ENCODE measurements at places on chromosomes 5 and 9.

GRCh38 chr9:115063058-115063845 lies 54.7 kb downstream of the TNC start:
- DNase-seq = no peak

DNA sequence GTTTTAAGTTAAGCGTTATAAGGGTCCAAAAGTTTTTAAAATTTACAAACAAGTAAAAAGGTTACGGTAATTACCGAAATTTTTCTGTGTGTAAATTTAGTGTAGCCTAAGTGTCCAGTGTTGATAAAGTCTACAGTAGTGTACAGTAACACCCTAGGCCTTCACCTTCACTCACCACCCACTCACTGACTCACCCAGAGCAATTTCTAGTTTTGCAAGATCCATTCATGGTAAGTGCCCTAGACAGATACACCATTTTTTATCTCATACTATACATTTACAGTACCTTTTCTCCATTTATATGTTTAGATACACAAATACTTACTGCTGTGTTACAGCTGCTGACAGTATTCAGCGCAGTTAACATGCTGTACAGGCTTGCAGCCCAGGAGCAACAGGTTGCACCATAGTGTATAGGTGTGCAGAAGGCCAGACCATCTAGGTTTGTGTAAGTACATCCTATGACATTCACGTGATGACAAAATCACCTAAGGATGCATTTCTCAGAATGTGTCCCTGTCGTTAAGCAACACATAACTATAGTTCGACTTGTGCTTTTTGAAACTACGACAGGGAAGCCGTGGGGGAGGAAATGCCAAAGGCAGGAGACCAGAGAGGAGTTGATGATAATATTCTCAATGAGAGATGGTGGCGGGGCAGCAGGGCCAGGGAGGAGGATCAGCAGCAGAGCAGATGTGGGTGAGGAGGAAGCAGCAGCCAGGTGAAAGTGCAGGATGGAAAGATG lies 48.6 kb downstream of the PSMB7 start:
- DNase-seq = no peak

GRCh38 chr5:174074369-174074768 lies 28.9 kb downstream of the NSG2 start:
- no peak for DNase-seq

GRCh38 chr5:124343451-124343867 lies 403.0 kb downstream of the ZNF608 start:
- no peak for DNase-seq

DNA sequence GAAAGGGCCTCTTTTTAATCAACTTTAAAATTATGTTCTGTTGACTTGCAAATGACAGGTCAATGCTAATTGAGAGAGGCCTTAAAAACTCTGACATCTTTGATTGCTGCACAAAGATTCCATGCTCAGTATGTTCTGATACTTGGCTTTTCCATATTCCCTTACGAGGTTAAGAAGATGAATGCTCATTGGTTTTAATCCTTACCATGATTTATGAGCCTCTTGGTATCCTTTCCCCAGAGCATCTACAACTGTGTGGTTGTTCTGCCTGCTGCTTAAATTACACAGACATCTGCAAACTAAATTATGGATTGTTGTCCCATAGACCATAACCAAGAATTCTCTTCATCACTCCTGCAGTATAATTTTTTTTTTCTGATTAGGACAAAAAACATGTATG lies 352.6 kb downstream of the CDH12 start:
- DNase-seq = no peak

DNA sequence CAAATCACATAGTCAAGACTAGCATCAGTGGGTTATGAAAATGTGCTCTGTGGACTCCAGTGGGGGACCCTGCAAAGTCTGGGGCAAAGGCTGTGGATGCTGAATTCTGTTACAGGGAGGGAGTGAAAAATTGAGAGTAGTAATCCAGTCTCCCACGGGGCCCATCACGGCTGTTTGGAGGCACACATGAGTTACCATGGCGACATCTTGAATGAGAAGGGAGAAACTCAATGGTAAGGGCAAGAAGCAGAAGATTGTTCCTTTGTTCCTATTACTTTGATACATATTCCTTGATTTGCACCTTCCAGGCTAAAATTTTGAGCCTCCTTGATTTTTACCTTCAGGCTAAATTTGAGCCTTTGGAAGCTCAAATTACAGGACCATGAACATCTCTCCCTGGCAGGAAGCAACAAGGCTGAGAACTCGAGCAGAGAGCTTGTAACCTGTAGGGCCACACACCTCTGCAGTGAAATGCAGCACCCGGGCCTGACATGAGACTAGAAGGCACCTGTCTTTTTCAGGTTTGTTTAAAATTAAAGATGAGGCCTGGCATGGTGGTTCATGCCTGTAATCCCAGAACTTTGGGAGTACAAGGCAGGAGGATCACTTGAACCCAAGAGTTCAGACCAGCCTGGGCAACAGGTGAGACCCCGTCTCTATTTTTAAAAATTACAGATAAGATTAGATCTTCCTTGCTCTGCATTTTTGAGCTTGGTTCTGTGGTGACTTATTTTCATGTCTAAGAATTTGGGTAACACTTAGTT lies 31.0 kb upstream of the ZFR start:
- DNase-seq = no peak

DNA sequence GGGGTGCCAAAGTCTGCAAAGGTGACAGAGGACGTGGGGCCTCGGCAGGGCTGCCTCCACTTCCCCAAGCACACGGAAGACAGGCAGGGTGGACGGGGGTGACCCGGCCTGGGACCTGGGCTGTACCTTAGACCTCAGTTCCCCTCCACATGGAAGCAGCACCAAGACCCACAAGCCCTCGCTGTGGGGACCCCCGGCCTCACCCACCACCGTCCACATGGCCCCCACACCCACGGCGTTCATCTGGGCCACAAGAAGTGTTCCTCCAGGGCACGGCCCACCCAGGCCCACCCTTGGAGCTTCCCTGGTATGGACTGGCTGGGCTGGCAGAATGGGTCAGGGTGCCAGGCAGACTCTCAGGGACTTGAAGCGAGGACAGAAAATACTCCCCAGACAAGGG lies 45.8 kb upstream of the NKD2 start:
- DNase-seq = no peak

Data from activated CD4-positive, alpha-beta T cell treated with anti-CD3 and anti-CD28 coated beads for 48 hours (primary cell).